ENCODE measurements at places on chromosomes 3 and 15.
A peak's percentile ranks its signal among the peaks of the same experiment; 100 is the strongest.

DNA sequence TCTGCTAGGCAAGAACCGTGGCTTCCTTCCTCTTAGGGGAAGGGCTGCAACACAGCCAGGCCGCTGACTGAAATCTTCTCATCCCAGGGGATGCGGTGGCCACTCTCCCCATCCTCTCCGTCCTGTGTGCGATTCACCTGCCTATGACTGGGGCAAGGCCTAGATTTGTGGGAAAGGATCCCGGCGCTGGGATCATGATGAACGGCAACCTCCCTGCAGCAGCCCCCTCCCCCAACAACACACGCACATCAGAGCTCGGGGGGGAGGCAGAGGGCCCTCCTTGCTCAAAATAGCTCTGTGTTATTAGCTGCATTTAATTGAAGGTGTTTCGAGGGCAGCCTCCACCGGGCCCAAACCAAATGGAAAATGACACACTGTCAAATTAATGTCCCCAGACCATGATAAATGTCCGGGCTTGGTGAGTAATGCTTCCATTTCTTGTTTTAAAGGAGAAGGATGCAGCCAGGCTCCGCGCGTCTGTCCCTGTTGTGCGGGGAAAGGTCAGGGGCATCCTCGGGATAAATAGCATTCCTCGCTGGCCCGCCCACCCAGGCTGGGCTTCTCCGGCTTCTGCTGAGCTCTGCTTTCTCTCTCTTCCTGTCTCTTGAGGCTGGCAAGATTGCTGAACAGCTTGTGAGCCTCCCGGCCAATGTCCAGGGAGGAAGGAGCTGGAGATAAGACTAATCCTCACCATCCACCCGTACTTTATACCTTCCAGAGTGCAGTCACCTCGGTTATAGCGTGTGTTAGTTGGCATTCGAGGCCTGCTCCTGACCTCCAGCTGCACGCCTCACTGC is 56.4 kb upstream of the TLE3 start:
- DNase-seq = no peak

DNA sequence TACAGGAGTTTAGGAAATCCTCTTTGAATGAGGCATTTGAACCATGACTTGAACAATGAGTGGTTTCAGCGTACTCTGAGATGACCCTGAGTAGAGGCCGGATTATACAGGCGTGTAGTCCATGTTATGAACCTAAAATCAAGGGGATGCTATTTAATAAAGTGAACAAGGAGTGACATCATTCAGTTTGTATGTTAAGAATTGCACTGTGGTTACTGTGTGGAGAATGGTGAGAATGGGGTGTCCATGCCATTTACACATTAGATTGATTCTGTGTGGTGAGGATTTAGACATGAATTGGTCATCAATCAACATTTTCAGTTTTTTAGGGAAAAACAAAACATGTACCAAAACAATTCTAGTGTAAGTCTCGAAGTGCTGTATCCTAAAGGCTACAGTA is 65.8 kb downstream of the TPRG1 start:
- DNase-seq = no peak

DNA sequence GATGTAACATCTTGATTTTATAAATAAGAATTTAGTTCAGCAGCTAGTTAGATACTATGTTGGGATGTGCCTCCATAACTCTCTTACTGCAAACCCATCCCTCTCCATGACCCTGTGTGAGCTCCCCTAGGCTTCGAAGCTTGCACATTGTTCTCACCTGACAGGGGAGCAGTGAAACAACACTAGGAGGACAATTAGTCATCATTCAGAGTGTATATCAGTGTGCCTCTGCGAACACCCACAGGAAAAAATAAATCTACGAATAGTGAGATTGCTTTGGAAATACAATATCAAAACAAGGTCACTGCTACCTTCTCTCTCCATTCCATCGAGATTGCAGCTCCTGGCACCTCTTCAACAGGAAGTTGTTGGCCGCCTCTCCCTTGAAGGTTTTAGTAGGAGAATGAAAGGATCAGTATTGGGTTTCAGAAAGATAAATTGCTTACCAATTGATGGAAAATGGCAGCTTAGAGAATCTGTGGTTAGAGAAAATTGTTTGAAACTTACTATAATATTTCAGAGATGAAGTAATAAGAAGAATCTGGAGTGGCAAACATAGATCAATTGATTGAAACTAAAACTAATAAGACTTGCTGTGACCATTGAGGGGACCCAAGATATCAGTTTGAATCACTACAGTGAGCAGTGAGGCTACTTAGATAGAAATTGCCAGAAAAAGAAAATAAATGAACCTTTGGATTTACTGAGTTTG is 103.2 kb downstream of the CHL1 start:
- no peak for DNase-seq

- DNase-seq = peak; percentile 92
Measured at GRCh38 chr3:49276475-49277382, at the start of gene C3orf62. Gene C3orf62 (minus strand): TSS chr3:49277232. CDS start chr3:49276872, 360 bp downstream.

DNA sequence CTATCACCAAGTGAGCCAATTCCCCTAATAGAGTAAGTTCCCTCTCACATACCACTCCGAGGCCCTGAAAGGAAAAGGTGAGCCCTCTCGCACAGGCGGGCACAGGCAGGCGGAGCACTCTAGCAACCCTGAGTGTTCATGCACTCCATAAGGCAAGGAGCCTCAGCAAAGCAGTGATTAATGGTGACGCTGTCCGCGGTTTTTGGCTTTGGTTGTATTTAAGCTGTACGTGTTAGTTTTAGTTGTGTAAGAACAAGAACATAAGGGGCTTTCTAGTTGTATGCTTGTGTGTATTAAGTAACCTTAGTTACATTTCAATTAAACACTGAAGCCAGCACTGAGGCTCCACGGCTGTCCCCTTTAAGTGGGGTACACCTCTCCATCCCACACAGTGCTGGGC is 33.1 kb downstream of the KLHL25 start:
- no peak for DNase-seq

DNA sequence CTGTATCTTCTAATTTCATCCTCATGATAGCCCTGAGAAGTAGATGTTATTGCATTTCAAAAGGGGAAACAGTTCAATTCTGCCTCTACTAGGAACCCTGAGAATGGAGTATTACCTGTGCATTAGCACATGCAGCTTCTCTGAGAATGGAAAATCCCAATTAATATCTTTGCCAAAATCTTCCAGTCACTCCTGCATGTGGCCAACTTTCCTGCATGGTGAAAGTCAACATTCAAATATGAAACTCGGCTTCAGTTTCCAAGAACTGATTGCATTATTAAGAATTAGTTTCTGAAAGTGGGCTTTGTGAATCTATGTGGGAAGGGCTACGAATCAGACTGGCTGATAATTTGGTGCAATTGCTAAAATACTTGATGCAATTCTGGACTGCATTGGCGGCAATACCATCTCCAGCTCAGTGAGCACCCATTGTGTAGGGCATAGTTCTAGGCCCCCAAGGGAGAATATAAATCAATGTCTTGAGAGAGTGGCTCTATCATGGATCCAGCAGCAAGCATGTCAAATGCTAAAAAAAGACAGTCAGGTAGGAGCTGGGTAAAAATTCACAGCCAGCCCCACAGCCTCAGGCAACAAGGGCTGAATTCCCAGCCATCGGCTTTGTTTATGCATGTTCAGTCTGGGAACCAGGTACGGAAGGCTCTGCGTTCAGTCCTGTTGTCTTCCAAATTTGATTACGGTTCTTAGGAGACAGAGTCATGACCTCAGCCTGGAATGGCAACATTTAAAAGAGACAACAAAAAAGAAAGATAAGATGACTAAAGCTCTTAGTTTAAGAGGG is 18.8 kb upstream of the BCL6 start:
- no peak for DNase-seq

GRCh38 chr3:58664611-58665010 is 2.0 kb downstream of the FAM3D start:
- DNase-seq = no peak

- peak; percentile 83 for DNase-seq
Measured at GRCh38 chr15:66774001-66774814, 72.2 kb downstream of the SMAD6 start.

- no peak for DNase-seq
Measured at GRCh38 chr3:186069199-186069598, 39.7 kb downstream of the ETV5 start.

DNA sequence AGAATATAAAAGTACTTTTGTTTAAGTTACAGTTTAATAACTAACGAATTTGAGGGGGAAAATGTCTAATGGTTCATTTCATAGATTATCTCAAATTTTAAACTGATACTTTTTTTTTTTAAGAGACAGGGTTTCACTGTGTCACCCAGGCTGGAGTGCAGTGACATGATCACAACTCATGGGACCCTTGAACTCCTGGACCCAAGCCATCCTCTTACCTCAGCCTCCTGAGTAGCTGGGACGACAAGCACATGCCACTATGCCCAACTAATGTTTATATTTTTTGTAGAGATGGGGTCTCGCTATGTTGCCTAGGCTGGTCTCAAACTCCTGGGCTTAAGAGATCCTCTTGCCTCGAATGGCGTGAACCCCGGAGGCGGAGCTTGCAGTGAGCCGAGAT is 16.5 kb downstream of the LRRC58 start:
- no peak for DNase-seq

GRCh38 chr3:98952404-98952803 is 50.9 kb upstream of the DCBLD2 start:
- DNase-seq = no peak

GRCh38 chr3:156217674-156218352 is 97.4 kb downstream of the KCNAB1 start:
- no peak for DNase-seq

- no peak for DNase-seq
Measured at GRCh38 chr3:152190636-152191183, 78.0 kb upstream of the MBNL1 start.

- no peak for DNase-seq
Measured at GRCh38 chr3:169303660-169304059, 359.9 kb downstream of the MECOM start.

- DNase-seq = no peak
Measured at GRCh38 chr15:70247281-70247680, 149.6 kb upstream of the TLE3 start.

- no peak for DNase-seq
Measured at GRCh38 chr3:13836658-13837587, 42.9 kb downstream of the WNT7A start.

- DNase-seq = no peak
Measured at GRCh38 chr3:117263270-117263669, 553.7 kb downstream of the TUSC7 start.

GRCh38 chr15:100671858-100672543 is 69.6 kb downstream of the ASB7 start:
- peak; percentile 70 for DNase-seq

DNA sequence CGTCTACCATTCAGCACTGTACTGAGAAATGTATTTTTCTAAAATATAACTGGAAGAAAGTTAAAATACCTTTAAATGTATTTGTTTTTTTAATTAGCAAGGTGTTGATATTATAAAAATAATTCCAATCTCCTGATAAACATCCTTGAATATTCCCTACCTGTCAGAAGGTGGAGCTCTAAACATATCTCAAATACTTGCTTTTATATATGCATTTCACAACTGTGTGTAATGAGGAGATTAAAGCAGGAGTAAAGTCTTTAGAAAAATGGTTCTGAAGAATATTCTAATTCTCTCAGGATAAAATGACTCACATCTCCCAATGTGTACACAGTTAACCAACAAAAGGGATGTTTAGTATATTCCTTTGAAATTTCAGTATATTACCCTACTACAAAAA is 422.7 kb downstream of the PLCL2 start:
- DNase-seq = no peak

DNA sequence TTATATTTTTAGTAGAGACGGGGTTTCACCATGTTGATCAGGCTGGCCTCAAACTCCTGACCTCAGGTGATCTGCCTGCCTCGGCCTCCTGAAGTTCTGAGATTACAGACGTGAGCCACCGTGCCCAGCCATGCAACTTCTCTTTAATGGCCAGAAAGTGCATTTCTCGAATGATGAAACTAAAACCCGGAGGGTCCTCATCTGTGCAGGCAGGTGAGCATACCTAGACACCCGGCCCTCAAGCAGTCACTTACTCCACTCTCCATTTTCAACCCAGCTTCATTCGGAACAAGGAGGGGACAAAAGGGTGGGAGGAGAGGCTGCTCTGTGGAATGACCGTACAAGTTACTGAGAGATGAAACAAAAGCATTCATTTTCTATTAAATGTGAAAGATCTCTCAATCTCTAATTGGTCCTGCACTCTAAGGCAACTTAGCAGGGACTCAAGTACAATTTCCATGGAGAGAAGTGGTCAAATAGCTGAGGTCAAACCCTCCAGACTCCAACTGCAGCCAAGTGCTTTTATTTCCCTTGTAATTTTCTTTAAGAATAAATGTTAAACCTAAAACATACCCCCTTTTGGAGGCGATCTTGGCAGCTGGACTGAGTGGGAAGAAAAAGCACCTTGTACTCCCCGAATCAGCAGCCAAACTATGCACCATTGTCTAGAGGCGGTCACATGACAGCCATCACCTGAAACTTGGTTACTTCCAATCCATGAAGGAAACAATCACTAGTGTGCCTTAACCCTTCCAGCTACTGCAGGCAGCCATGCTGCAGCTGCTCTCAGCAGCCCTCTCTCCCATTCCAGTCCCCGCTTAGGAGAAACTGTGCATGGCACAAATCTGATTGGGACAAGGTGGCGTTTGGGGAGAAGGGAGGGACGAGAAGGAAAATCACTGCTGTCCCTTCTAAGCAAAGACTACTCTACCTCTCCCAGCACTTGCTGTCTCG is 62.2 kb downstream of the VGLL4 start:
- no peak for DNase-seq

- no peak for DNase-seq
Measured at GRCh38 chr3:150346981-150347863, 60.9 kb upstream of the TSC22D2 start.

DNA sequence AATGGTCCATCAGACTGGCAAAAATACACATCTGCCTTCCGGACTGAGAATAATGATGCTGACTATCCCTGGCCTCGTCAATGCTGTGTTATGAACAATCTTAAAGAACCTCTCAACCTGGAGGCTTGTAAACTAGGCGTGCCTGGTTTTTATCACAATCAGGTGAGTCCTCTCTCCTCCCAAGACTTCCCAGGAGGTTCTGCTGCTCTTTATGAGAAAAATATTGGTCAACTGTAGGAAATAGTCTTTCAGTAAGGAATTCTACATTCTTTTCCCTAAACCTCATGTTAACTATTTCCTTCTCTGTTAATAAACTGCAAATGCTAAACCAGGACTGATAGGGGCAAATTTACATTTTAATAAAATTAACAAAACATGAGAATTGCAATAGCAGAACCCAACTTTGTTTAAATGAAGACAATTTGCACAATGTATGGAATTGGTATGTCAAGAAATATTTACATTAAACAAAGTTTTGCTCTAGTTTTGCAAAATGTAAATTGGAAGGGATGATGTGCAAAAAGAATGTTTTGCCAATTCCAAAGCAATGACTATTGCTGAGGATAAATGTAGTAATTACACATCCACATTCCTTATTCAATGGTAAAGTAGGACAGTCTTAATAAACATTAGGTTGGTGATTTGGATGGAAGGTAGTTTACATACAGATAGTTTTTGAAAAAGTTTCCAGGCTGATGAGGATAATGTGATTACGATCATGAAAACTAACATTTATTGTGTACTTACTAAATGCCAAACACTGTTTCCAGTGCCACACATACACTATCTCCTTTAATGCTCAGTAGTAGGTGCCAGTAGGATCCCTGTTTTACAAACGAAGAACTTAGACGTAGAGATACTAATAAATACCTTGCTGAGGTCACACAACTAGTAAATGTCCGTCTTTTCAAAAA is 21.1 kb downstream of the UPK1B start:
- no peak for DNase-seq

GRCh38 chr15:70539912-70540530 is 223.3 kb downstream of the UACA start:
- no peak for DNase-seq

- no peak for DNase-seq
Measured at GRCh38 chr3:183924956-183925355, 40.3 kb upstream of the PARL start.

GRCh38 chr3:100333970-100334487 is 528 bp upstream of the NIT2 start:
- no peak for DNase-seq

GRCh38 chr3:41417574-41417973 is 218.3 kb downstream of the CTNNB1 start:
- DNase-seq = no peak

Measured in GM13976 (cell line).